Esophagus squamous epithelium (tissue), 5 donors: ENCODE measurements at places on chromosomes 1 and 21. TPM values are rescaled to one million over a fixed set of nuclear protein-coding genes. Genes with fewer than 3 reads are reported as not detected.

GRCh38 chr1:205916541-205916940 lies 26.7 kb downstream of the SLC26A9 start:
- DNase-seq, result no peak

DNA sequence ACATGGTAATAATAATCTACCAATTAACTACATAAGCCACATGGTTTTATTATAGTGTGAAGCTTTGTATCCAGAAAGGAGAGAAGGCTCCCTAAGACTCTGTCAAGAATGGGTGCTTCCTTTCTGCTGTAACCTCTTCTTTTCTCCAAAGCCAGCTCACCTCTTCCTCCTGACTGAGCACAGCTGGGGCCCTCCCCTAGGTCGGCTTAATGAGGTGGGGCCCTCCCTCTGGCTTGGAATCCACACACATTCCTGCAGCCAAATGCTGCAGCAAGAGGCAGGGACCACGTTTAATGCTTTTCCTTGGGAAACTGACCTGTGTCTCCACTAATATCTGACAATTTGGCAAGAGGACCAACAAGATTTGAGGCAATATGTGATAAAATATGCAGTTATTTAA lies 94.8 kb downstream of the DSCAM start:
- no peak for DNase-seq

GRCh38 chr1:3134381-3135072 lies 65.5 kb downstream of the PRDM16 start:
- no peak for DNase-seq

The TAF1A gene
- total RNA-seq, result 2.3 TPM

The RNASEL gene
- total RNA-seq, result 6.9 TPM

- no peak for DNase-seq
Observed at GRCh38 chr1:72105201-72105600, 177.1 kb downstream of the NEGR1 start.

The SPRR2B gene
- 1.9 TPM for total RNA-seq

GRCh38 chr21:36708286-36709029 lies 9.5 kb downstream of the SIM2 start:
- DNase-seq, result no peak

The LPAR3 gene
- 14.9 TPM for total RNA-seq

The TGFB2 gene
- 0.73 TPM for total RNA-seq

The CHIA gene
- total RNA-seq, result not detected

- DNase-seq, result no peak
Observed at GRCh38 chr1:1490633-1491230, 19.2 kb downstream of the ATAD3B start.

The APOBEC4 gene
- total RNA-seq, result not detected
